NCI-H1436 treated with DMSO at 0.1 percent for 48 hours (cell line): ENCODE measurements at places on chromosomes 7 and 10.

DNA sequence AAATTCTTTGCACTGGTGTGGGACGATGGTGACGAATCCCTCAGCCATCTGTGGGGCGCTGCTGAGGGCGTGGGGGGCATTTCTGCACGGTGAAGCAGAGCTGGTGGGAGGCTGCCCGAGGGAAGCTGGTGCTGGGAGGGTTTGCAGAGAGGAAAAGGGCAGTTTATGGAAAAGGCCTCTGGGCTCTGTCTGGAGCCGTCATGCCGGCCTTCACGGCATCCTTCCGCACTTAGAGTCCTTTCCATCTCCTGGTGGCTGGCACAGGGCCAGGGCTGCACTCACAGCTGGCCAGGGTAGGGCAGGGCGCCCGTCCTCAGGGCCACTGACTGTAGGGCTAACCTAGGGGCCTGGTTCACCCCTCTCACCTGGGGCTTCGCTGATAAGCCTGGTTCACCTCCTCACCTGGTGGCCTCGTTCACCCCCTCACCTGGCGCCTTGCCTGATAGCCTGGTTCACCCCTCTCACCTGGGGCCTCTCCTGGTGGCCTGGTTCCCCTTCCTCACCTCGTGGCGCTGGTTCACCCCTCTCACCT, 598 bp upstream of the AMZ1 start:
- DNase-seq = no peak

DNA sequence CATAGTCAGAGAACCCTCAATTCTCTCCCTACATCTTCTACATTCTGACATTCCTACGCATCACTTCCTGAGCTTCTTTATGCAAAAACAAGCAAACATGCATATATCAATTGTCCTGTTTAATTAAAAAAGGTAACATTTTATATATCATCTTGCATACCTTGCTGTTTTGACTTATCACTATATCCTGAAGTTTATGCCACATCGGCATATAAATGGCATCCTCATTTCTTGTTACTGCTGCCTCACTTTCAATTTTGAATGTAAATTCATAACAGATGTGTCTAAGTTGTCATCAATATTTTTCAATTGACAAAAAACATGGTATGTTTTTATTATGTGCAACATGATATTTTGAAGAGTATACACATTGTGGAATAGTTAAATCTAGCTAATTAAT, 377.3 kb upstream of the STEAP1 start:
- no peak for DNase-seq

DNA sequence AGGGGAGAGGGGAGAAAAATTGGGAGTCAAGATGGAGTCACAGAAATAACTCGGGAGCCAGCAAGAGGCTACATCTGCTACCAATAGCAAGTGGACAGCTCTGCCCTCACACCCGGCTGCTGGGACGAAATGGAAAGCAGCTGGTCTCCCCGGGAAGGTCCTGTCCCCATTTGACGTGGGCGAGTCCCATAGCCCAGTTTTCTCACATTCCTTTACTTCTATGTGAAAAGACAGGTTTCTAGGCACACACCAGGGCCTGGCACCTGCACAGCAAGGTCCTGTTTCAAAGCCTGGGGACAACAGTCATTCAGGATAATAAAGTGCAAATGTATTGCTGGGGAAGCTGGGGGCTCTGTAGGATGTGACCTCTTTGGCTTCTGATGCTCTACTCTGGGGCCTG, 162.6 kb downstream of the OAT start:
- DNase-seq = no peak

GRCh38 chr7:155410431-155410830, 47.5 kb upstream of the EN2 start:
- DNase-seq = no peak

DNA sequence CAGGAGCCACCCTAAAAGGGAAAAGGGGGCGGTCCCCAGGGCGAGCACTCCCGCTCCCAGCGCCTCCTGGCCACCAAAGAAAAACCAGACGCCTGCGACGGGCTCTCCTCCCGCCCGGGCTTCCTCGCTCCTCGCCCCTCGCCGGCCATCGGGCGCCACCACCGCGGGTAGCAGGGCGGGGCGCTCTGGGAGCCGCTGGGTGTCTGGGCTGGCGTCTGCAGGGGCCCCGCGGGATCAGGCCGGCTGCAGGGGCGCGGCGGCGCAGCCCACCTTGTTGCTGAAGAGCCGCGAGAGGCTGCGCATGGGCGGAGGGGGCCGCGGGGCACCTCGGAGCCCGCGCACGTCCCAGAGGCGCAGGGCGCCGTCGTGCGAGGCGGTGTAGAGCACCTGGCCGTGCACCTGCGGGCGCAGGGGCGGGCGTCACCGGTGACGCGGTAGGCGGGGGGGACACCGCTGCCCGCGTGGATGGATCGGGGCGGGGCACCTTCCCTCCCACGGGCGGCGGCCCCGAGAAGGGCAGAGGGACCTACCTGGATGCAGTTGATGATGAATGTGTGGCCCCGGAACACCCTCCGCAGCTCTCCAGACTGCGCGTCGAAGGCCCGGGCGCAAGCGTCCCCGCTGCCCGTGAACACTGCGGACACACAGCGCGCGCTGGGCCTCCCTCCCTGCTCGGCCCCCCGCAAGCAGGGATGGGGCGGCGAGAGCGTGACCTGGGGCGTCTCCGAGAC, 28.3 kb downstream of the WDR86 start:
- no peak for DNase-seq

GRCh38 chr10:8013006-8013405, 41.5 kb upstream of the GATA3 start:
- DNase-seq = no peak

- DNase-seq = no peak
Measured at GRCh38 chr7:33157311-33157710, 27.9 kb downstream of the BBS9 start.

DNA sequence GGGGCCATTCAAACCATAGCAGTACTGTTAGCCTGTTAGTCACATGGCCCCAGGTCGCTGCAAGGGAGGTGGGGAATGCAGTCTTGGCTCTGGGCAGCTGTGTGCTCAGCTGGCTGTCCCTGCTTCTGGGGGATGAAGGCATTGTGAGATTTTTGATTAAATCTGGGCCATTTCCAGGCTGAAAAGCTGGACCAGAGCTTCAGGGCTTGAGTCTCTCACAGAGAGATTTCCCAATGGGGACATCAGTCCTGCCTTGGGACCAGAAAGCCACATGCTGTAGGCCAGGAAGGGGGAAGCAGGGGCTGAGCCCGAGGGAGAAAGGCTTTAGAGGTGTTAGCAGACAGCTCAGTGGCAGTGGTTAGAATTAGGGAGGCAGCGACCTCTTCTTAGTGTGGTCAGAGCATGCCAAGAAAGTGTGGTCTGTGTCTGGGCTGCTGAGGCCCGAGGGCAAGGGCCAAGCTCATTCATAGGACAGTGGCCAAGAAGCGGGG, 33.6 kb downstream of the PALD1 start:
- DNase-seq = no peak

DNA sequence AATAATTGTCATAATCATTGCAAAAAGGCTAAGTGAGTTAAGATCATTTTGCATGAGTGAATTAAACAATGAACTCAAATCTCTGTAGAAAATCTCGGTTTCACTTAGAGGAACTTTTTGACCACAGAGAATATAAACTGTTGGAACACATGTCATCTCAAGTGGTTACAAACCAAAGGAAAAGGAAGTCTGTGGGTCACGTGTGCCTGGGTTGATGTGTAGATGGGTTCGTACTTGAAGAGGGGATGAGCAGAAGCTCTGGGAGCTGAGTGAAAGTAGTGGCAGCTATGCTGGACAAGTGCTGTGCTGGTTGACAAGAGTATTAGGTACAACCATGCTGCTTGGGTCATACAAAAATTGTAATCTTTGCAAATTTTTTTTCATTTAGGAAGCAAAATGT, 35.0 kb downstream of the GLRX3 start:
- no peak for DNase-seq

GRCh38 chr7:100342765-100343164, 15.2 kb upstream of the PILRB start:
- DNase-seq = no peak

- no peak for DNase-seq
Measured at GRCh38 chr7:156118248-156118645, 306.0 kb upstream of the SHH start.

DNA sequence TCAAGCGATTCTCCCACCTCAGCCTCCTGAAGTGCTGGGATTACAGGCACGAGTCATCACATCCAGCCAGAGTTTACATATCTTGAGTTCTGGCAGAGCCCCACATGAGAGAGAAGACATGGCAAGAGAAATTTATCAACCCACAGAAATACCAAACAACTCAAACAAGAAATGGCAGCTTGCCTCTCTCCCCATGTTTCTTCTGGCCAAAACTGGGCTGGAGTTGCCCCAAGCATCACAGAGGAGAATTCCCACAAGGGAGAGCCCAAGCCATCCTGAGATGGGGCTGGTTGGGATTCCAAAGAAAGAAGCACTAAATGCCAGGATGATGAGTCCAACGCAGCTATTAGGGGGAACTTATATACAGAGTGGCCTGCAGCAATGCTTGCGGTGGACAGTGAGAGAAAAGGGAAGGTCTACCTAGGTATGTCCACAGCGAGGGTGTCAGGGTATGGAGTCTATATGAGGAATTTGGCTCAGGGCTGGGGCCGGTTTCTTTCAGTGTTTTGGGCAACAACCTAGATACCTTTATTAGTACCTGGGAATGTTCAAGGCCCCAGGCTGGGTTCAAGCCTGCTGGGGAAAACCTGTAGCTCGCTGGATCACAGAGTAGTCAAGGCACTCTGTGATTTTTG, 14.5 kb upstream of the PAX4 start:
- no peak for DNase-seq

GRCh38 chr7:152886579-152887117, 127.1 kb downstream of the ACTR3B start:
- no peak for DNase-seq

- no peak for DNase-seq
Measured at GRCh38 chr10:131233611-131234258, 77.8 kb downstream of the TCERG1L start.

DNA sequence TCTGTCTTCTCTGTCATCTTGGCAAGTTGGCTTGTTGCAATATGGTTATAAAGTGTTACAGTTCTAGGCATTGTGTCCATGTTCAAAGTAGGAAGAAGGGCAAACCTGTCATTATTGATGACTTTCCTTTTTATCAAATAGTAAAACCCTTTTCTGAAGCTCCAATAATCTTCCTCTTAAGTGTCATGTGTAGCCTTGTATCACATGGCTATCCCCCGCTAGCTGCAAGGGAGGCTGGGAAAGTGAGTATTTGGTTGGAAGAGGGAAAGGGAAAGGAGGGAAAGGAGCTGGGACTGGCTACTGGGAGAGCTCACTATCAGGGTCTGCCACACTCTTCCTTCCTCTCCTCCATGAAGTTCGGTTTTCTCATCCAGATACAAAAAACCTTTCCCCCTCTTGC, 45.2 kb upstream of the FAM180A start:
- no peak for DNase-seq

GRCh38 chr7:40239755-40240303, 105.0 kb downstream of the SUGCT start:
- no peak for DNase-seq

- no peak for DNase-seq
Measured at GRCh38 chr7:132541656-132542055, 34.6 kb downstream of the PLXNA4 start.

- DNase-seq = no peak
Measured at GRCh38 chr7:151174246-151175046, 7.0 kb upstream of the GBX1 start.

DNA sequence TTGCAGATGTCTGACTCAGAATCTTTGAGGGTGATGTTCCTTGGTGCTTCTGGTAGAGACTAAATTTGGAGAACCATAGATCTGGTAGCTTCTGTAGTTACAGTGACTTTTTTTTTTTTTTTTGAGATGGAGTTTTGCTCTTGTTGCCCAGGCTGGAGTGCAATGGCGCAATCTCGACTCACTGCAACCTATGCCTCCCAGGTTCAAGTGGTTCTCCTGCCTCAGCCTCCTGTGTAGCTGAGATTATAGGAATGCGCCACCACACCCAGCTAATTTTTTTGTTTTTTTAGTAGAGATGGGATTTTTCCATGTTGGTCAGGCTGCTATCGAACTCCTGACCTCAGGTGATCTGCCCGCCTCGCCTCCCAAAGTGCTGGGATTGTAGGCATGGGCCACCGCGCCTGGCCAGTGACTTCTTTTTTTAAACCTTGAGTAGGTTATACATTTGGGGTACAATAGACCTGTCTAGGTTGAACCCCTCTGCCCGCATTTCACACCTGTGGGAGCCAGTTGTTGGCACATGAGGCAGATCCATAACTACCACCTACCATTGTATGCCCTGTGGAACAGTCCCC, 47.0 kb downstream of the SUFU start:
- no peak for DNase-seq

GRCh38 chr10:60718886-60719285, 59.4 kb upstream of the CDK1 start:
- DNase-seq = no peak

GRCh38 chr7:50502001-50502684, 52.0 kb upstream of the FIGNL1 start:
- DNase-seq = no peak

- DNase-seq = no peak
Measured at GRCh38 chr10:78042752-78043104, 9.1 kb downstream of the RPS24 start.

GRCh38 chr10:1289591-1289990, 233.4 kb downstream of the WDR37 start:
- DNase-seq = no peak

DNA sequence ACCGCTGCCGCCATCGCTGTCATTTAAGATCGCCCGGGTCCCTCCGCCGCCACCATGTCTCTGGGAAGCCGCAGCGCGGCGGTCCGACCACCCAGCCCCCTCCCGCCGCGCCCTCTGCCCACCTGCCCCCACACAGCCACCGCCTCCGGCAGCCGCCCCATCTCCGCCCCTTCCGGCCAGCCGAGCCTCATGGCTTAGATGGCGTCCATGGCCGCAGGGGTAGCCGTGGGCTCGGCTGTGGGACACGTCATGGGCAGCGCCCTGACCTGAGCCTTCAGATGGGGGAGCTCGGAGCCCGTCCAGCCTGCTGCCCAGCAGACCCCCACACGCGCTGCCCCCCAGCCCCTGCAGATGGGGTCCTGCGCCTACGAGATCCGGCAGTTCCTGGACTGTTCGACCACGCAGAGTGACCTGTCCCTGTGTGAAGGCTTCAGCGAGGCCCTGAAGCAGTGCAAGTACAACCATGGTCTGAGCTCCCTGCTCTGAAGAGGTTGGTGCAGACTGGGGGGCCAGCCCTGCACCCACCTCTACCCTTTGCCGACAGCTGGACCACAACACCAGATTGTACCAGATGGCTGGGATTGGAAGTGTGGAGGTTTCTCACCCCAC, 38.0 kb upstream of the TARP start:
- no peak for DNase-seq

DNA sequence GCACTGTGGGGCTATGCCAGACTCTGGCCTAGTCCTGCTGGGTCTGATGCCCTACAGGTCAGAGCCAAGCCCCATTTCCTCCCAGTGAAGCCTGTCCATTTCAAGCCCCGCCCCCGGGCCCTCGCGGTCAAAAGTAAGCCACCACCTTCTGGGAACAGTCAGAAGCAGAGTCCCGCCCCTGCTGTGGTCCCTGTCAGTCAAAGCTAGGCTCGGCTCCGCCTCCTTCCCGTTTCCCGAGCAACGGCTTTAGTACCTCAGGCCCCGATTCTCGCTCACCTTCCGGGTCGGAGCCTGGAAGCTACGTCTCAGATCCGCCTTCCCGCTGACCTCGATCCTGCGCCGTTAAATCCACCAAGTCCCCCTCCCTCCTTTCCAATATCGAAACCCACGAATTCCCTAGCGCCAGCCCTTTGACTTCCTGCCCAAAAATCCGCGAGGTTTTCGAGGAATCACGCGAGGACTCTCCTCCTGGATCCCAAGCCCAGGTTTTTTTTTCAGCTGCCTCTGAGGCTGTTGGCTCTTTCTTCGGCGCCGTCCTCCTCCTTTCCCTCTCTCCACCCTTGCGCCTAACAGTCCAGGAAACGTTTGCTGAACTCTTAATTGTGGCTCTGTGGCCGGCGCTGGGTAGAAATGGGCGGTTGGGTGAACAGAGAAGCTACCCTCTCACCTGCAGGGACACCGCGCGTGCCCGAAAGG, 11.8 kb downstream of the SFXN3 start:
- peak; percentile 85 for DNase-seq
